Right renal pelvis (tissue), 4 donors: ENCODE measurements at places on chromosomes 2 and 18.

DNA sequence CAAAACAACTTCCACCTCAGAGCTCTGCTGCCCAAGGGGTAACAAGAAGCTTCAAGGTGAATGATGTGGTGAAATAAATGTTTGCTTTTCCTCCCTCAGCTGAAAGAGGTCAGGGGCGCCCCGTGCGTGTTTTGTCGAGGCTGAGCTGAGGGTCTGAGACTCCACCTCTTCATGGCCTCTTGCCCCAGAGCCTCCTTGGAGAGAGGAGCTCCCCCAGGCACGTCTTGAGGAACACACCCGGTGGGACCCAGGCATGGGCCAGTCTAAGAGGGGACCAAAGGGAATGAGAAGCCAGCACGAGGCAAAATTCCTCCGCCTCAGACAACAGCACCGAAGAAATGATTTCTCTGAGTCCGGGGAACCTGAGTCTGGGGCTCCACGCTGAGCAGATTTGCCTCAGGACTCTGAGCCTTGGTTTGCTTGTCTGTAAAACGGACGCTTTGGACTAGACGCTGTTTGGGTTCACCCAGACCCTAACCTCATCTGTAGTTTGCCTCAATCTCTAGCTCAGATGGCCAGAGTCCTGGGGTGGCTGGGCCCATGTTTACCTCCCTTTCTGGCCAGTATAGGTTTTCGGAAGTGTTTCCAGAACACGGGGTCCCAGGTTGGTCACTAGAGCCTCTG, 56.4 kb upstream of the ODC1 start:
- DNase-seq: no peak

DNA sequence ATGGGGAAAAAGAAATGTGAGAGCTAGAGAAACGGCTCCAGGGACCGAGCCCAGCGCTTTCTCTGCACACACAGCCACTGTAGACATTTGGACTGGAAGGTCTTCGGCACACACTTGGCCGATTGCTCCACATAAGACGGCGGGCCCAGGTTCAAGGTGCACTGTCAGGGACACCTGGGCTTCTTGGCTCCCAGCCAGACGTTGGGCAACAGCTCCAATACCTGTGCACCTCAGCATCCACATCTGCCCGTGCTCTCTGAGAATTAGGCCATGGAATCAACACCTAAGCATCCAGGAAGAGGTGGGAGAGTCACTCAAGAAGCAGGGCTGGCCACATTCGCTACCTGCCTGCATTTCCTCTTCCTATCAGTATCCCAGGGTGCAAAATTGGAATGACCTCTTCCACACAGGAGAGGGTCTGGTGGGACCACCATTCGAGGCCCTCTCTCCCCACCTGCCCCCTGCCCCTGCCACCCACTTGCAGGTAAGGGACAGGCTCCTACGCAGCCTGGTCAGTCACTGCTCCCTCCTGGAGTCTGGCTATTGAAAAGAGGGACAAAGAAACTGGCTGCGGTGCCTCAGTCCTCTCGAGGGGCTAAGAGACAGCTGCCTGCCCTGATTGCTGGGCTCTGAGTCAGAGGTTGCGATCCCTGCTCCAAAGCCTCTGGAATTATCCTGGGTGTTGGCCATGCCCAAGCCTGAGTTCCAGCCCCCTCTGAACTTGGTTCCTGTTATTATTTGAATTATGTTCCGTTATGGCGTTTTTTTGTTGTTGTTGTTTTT, 40.1 kb upstream of the TAF1B start:
- DNase-seq: no peak

GRCh38 chr2:79982445-79982844, 322.1 kb downstream of the LRRTM1 start:
- DNase-seq: no peak

DNA sequence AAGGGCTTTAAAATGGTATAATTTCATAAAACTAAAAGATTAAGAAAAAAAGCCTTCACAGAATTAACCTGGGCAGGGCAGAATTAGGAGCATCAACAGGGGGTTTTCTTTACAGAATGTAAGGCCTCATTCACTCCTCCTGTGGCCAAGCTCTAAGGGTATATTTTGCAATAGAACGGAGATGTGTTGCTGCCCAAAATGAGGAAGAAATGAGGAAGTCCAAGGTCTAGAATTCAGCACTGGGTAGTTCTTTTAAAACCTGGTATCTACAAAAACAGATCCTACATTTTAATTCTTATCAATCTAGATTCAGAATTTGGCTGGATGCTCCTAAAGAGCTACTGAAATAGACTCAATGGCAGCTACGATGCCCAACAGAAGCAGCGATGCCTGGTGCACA, 101.8 kb downstream of the AKAIN1 start:
- no peak for DNase-seq

DNA sequence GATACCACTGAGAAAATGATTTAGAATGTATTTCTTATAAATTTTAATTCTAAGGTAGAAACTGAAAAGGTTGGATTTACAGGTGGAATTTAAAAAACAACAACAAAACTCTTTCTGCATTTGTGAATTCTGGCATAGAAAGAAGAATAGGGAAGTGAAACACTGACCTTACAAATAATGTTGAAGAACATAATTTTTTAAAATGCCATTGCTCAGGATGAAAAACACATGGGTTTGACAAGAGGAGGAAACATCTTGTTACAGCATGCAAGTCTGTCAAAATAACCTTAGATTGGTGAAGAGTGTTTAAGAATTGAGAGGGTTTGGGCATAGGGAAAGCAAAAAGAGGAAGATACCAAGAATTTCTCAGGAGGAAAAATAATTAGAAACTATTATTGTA, 184.3 kb downstream of the UBE2E3 start:
- no peak for DNase-seq

DNA sequence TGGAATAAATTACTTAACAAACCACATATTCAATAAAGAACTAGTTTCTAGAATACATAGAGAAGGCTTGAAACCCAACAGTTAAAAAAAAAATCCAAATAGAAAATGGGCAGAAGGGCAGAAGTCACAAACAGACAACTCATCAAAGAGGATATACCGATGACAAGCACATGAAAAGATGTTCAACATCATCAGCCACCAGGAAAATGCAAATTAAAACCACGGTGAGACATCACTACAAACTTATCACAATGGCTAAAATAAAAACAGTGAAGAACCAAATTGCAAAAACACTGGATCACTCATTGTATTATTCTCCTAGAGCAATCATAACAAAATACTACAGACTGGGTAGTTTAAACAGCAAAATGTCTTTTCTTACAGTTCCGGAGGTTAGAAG, 14.5 kb downstream of the SESTD1 start:
- DNase-seq: no peak

GRCh38 chr2:119117408-119117807, 41.1 kb downstream of the C1QL2 start:
- DNase-seq: no peak

GRCh38 chr2:5982193-5982902, 290.2 kb downstream of the SOX11 start:
- DNase-seq: no peak

DNA sequence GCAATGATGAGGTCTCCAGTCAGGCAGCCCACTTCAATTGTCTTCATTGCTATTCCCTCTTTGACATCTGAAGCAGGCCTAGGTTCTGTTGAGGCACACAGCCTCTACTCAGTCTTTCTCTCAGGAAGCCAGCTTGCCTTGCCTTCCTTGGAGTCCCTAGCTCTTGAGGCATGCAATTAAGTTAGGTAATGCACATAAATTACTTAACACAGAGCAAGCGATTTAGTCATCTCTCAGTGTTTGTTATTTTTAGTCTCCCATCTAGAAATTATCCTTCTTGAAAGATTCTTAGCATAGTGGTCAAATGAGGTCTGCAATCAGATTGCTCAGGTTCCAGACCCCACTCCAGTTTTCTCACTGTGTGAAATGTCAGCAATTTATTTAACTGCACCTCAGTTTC, 32.0 kb downstream of the SULT1C4 start:
- DNase-seq: no peak

GRCh38 chr2:238420878-238421694, 5.6 kb upstream of the ASB1 start:
- no peak for DNase-seq

DNA sequence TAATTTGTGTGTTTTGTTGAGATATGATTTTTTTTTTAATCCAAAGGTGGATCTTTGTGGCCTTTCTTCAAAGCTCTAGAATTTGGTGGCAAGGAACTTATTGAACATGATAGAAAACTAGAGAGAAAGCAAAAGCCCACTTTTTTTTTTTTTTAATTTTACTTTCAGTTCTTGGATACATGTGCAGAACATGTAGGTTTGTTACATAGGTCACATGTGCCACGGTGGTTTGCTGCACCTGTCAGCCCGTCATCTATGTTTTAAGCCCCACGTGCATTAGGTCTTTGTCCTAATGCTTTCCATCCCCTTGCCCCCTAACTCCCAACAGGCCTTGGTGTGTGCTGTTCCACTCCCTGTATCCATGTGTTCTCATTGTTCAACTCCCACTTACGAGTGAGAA, 135.9 kb downstream of the RHBDD1 start:
- DNase-seq: no peak

DNA sequence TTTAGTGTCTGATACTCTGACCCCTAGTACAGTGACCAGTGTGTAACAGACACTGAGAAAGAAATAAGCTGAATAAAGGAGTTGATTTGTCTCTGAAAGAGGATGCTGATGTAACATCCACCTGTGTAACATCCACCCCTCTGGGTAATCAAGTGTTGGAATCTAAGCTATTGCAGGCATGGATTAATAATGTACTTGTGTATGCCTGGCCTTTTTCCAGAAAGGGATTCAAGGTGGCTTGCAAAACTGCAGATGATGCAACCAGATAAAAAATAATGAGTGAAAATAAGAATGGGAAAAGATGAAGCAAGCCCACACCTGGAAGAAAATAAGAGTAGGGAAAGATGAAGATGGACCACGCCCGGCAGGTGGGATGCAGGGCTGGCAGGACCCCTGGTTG, 48.2 kb upstream of the FOXI3 start:
- no peak for DNase-seq

DNA sequence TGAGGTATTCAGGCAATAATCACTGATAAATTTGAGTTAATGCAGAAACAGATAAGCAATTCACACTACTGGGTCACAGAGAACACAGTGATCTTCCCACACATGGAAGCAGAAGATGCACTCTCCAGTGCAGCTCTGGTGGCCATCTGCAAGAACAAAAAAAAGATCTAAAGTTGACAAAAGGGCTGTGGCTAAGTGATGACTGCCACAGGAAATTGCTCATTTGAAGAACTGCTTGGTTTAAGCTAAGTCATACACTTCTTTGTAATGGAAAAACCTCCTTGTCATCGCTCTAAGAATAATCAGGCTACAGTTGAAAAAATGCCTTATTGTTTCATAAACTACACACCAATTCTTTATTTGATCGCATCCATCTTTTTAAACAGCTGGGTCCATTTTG, 115.1 kb downstream of the DTNB start:
- DNase-seq: no peak

DNA sequence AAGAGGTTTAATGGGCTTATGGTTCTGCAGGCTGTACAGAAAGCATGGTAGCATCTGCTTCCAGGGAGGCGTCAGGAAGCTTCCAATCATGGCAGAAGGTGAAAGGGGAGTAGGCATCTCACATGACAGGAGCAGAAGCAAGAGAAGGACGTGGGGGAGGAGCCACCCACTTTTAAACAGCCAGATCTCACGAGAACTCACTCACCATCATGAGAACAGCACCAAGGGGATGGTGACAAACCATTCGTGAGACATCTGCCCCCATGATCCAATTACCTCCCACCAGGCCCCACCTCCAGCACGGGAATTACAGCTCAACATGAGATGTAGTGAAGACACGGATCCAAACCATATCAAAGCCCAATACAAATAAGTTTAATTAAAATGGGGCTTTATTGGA, 113.8 kb downstream of the ATL2 start:
- no peak for DNase-seq

- no peak for DNase-seq
These were observed 52.9 kb upstream of the NABP1 start for GRCh38 chr2:191625016-191625415.

DNA sequence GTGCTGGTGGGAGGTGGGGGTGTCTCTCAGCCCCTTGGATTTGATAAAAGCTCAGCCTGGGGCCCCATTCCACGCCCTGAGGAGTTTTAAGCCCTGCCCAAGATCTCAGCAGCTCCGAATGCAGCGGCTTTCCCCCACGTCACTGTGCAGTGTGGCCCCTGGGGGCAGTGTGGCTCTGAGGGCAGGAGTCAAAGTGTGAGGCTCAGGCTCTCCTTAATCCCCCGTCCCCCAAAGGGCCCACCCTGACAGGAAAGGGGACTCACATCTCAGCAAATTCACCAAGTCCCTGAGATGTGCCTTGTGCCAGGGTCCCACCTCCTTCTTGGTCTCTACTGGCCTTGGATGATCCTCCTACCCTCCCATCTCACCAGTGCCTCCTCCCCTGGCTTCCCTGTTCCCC, 25.2 kb downstream of the NPPC start:
- DNase-seq: no peak

DNA sequence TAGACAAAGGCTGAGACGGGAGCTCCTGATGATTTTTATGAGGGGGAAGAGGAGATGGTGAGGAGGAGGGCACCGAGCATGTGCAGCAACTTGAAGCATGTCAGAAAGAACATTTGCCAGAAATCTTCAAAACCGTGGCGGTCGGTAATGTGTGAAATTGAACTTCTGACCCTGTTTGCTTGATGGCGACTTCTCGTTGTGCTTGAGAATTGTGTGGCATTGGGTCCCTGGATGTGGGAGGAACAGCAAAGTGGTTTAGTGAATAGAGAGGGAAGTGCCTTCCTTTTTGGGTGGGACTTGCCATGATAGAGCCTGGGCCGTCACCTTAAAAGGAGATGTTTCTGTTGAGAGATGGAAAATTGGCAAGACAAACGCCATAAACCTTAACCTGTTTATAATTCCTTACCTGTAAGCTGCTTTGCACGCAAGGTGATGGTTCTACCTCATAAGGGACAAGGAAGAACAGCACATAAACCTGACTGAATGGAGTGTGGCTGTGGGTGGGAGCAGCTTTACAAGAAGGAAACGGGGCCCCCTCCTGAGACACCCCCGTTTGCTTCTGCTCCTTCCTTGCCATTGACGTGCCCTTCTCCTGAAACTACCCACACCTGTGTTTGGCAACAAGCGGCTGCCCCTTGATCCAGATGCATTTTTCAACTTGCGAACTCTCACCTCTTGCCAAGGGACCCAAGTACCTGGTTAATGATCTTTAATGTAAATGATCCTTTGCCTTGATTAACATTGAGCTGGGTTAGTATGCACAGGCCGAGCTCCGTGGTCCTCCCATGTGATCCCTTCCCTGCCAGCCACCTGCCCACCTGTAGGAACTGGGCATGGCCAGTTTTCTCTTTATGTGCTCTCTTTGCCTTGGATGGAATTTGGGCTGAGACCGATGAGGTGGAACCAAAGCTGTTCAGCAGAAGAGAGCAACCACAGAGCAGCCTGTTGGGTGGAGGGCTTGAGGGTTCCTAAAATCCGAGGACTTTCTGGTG, 153.2 kb downstream of the NEDD4L start:
- no peak for DNase-seq

DNA sequence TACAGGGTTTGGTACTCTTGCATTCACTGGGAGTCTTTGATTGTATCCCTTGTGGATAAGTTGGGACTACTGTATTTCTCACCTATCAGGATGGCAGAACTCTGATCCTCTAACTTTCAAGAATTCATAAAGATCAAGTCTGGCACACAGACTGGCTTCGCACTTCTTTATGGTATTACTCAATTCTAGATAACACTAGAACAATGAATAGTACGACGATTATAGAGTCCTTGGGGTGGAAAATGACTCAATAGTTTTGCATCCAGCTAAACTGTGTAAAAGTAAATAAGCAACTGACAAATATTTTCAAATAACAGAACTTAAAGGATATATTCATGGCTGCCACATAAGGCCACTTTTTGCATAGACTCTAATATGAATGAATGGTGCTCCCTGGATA, 103.4 kb upstream of the MEX3C start:
- DNase-seq: no peak

- no peak for DNase-seq
These were observed 304.0 kb downstream of the LNPK start for GRCh38 chr2:175698061-175698460.
